ENCODE measurements at places on chromosomes 1 and 21.
A peak's percentile ranks its signal among the peaks of the same experiment; 100 is the strongest.

- no peak for DNase-seq
Observed at GRCh38 chr1:33301273-33301984, 19.5 kb downstream of the A3GALT2 start.

GRCh38 chr1:207218512-207219362, 102.7 kb upstream of the CD55 start:
- DNase-seq: no peak

DNA sequence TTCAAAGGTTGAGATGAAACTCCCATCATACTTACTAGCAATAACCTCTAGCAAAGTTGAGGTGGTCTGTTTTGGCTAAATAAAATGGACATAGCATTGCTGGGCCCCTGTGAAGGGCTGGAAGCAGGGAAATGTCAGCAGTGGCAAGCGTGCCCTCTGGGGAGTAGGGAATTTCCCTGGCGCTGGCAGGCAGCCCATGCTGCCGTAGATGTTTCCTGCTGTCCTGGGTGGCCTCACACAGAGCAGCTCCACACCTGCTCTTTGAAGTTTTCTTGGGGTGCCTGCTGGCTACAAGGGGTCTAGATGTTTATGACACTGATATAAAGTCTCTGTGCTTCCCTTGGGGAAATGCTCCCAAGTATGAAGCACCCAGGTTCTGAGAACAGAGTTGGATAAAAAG, 30.2 kb downstream of the ADARB1 start:
- peak; percentile 74 for DNase-seq

DNA sequence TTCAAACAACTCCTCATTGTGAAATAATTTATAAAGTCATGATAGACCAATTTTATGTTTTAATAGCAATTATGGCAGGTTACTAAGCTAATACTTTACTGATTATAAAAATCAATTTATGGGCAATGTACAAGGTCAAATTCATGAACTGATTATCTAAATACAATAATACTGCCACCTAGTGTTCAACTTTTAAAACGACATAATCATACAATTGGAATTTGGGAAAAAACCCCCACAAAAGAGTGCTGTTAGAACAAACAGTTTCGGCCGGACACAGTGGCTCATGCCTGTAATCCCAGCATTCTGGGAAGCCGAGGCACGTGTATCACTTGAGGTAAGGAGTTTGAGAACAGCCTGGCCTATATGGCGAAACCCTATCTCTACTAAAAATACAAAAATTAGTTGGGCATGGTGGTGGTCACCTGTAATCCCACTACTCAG, 14.0 kb downstream of the GTF2B start:
- DNase-seq: no peak

GRCh38 chr1:160226623-160227022, 21.4 kb downstream of the PEA15 start:
- DNase-seq: no peak
